HS-5 (cell line): ENCODE measurements at places on chromosomes 16 and 17.

GRCh38 chr17:56933868-56934267, 20.0 kb upstream of the TRIM25 start:
- no peak for DNase-seq

DNA sequence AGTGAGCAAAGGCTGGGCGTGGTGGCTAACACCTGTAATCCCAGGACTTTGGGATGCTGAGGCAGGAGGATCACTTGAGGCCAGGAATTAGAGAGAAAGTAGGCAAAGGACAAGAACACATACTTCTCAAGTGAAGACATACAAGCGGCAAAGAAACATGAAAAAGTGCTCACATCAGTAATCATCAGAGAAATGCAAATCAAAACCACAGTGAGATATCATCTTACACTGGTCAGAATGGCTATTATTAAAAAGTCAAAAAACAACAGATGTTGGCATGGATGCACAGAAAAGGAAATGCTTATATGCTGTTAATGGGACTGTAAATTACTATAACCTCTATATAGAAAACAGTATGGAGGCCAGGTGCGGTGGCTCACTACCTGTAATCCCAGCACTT, 12.2 kb upstream of the SLX4 start:
- no peak for DNase-seq

DNA sequence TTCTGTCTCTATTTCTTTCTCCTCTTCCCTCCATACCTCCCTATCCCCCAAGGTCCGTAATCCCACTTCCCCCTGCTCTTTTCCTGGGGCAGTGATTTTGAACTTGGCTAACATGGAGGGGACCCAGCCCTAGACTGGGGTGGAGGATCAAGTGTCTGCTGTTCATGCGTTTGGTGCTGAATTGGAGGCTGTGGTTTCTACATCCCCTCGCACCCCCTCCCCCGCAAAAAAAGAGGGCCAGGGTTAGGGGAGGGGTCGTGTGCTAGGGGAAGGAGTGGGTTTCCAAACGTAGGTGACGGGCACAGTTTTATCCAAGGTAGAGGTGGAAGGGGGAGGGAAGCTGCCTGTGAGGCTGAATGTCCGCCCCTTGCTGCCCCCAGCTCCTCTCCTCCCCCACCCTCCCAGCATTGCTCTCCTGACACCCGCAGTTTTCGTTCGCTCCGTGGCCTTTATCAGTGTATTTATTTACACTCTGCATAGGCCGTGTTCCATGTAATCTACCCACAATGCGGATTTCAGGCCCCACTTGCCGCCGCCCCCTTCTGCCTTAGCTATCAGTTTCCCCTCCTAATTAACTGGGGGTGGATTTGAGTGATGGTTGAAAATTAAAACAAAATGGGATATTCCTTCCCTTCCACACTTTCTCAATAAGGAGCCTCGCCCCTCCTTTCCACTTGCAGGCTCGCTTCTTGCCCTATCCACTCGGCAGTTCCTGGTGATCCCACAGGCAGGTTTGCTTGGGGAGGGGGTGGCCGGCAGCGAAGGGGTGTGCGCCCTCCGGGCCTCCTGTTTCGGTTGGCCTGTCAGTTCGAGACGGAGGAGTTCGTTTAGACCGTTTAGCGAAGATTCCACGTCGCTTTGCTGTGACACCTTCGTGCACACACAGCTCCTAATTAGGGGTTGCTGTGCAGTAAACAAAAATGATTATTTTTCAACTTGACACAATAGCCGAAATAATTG, 2.0 kb downstream of the GNAO1 start:
- no peak for DNase-seq

- DNase-seq: peak; percentile 18
Observed at GRCh38 chr16:85878875-85879274, 20.1 kb upstream of the IRF8 start.

DNA sequence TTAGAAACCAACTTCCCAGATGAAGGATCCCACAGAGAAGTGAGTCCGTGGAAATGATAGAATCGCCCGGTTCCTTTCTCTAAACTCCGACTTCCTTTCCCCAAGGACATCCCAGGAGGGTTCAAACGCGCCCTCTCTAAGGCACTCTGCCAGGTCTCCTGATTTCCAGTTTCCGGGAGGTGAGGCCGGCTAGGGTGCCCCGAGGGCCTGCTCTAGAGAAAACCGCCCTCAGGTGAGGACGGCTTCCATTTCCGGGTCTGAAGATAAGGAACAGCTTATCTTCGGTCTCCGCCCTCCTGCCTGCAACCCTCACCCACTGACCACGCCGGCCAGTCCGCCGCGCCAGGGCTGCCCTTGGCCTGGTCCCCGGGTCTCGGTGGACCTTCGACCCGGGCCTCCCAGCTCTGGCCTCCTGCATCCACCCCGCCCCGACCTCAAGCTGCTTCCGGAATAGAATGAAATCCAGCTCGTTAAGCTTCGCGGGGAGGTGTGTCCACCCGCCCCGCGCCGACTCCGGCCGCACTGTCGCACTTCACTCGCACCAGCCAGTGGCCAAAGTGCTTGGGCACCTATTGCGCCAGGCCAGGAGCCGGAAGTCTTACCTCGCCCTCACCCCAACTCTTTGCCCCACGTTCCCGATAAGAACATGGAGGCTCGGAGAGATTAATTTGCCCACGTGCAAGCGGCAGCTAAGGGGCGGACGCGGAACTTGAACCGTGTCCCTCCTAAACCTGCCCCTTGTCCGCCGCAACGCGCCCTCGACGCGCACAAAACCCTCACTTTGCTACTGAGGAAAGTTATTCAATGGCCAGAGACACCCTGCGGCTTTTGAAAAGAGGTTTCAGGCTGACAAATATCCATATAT, 836 bp upstream of the MMP15 start:
- no peak for DNase-seq
